ENCODE measurements at places on chromosomes 16 and 17. TPM values are rescaled to one million over a fixed set of nuclear protein-coding genes. Genes with fewer than 3 reads are reported as not detected.

DNA sequence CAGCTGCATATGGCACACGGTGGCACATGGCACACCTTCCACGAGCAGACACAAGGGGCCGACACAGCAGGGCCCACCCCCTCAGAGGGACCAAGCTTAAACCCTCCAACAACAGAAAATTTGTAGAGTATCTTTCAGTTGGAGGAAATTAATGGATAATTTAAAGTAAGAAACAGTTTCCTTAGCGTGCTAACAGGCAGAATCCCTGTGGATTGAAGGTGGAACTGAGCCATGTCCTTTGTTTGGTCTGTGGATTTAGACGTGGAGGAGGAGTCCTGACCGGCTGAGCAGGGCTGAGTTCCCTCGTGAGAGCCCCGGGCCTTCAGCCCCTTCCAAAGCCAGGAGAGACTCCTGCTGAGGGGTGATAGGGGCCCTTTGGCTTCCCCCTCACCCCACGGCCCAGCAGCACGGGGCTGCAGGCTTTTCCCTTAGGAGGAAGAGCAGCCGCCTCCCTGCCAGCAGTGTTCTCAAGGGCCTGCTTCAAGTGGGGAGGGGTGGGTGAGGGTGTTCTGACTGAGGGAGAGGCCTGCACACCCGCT, 1.4 kb upstream of the CYB561 start:
- no peaks in the 10 kb centered on the region for H3K27me3 ChIP-seq
- H3K27ac ChIP-seq, result peak overlapping the region; percentile 20
- peaks cover 12% of the 10 kb centered on the region for H3K4me1 ChIP-seq
- no peak overlapping the region for H3K4me3 ChIP-seq

DNA sequence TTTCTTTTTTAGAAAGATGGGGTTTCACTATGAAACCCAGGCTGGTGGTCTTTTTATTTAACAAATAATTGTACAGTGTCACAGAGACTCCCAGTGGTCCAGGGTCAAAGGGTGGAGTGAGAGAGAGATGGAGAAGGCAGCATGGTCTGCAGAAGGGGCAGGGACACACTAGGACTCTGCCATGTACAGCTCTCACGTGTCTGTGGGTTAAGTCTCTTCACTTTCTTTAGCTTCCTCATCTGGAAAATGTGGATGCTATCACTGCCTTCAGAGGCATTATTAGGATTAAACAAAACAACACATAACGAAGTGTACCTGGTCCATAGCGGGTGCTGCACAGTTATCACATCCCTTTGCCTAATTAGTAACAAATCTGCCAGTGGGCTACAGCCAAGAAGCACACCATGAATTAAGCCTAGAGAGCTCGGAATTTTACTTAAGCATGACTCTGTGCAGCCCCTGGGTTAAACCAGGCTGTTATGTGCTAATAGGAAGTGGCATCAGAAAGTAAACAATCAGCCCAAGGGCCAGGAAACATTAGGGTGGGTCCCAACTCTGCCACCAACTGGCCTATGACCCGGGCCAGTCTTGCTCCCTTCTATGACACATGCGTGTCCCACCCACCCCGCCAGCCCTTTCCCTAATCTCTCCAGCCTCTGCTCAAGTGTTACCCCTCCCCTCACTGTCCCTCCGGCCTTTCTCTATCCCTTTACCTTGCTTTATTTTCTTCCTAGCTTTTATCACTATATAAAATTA, 13.9 kb downstream of the TOP3A start:
- no peaks in the 10 kb centered on the region for H3K27me3 ChIP-seq
- no peak for DNase-seq
- H3K4me3 ChIP-seq, result no peak overlapping the region
- H3K36me3 ChIP-seq, result peaks cover 17% of the 10 kb centered on the region
- H3K4me1 ChIP-seq, result no peaks in the 10 kb centered on the region
- no peak overlapping the region for H3K27ac ChIP-seq

- no peak overlapping the region for H3K4me3 ChIP-seq
- no peaks in the 10 kb centered on the region for H3K36me3 ChIP-seq
- H3K4me1 ChIP-seq, result no peaks in the 10 kb centered on the region
- H3K27ac ChIP-seq, result no peak overlapping the region
- H3K27me3 ChIP-seq, result no peaks in the 10 kb centered on the region
Measured at GRCh38 chr17:31696184-31696602, 162.9 kb downstream of the COPRS start.

DNA sequence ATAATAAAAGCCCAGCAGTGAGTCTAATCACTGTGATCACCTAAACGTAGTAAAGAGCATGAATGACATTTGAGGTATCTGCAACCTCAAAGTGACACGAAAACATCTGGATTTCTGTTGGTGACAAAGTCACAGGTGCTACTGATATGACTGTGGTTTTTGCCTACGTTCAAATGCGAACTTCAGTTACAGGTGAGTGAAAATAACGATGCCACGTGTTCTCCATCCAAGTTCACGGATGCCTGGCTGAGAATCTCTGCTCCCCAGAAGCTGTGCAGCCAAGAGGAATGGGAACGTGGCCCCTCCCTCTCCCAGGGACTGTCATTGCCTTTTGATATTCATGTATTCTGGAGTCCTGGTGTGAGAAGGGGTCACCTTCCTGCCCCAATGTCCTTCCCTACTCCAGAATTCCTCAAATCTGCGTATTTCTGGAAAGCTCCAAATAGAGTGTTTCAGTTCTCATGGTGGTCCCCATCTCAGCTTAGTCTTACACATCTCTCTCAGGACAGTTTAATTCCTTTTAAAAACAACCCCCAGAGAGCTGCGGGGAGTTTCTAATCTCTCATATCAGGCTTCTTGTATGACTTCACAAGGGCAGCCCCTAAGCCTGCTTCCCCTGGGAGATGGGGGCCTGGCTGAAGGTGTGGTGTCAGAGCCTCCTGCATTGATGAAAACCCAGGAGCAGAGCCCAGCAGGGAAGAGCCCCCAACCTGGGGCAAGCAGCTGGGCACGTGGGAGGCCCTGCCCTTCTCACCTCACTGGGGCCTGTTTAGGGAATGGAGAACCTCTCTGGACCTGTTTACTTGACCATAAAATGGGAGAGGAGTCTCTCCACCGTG, 25.8 kb downstream of the PIK3R5 start:
- no peaks in the 10 kb centered on the region for H3K27me3 ChIP-seq
- H3K4me1 ChIP-seq, result no peaks in the 10 kb centered on the region
- H3K4me3 ChIP-seq, result no peak overlapping the region
- H3K27ac ChIP-seq, result no peak overlapping the region

DNA sequence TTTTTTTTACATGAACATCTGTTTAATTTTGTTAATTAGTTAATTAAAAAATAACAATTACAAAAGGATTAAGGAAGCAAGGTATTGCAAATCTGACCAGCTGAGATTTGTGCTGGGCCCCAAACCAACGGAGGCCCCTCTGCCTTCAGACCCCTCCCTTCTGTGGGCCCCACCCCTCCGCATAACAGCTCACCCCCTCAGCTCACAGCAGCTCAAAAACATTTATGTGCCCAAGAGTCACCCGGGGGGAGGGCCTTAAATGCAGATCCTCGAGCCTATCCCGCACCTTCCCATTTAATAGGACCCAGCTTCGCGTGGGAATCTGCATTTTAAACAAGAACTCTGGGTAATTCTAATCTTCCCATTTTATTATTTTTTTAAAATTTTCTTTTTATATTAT, 75.0 kb downstream of the MGAT5B start:
- H3K4me3 ChIP-seq, result no peak overlapping the region
- DNase-seq, result no peak
- no peaks in the 10 kb centered on the region for H3K27me3 ChIP-seq
- H3K36me3 ChIP-seq, result no peaks in the 10 kb centered on the region
- no peak overlapping the region for H3K27ac ChIP-seq
- no peaks in the 10 kb centered on the region for H3K4me1 ChIP-seq

TUBG2 gene
- 19.9 TPM for total RNA-seq

CBFB gene
- total RNA-seq, result 57.3 TPM

SLC38A8 gene
- total RNA-seq, result not detected

CA5A gene
- total RNA-seq, result not detected

Data from kidney (tissue), 22 donors.